ENCODE measurements at places on chromosomes 1 and 21.

- no peak for DNase-seq
Measured at GRCh38 chr1:167197692-167198091, 23.0 kb upstream of the POU2F1 start.

GRCh38 chr1:27689423-27690173 is 17.6 kb upstream of the IFI6 start:
- peak; percentile 44 for DNase-seq

GRCh38 chr1:175134500-175134899 is 58.1 kb downstream of the KIAA0040 start:
- DNase-seq, result no peak

DNA sequence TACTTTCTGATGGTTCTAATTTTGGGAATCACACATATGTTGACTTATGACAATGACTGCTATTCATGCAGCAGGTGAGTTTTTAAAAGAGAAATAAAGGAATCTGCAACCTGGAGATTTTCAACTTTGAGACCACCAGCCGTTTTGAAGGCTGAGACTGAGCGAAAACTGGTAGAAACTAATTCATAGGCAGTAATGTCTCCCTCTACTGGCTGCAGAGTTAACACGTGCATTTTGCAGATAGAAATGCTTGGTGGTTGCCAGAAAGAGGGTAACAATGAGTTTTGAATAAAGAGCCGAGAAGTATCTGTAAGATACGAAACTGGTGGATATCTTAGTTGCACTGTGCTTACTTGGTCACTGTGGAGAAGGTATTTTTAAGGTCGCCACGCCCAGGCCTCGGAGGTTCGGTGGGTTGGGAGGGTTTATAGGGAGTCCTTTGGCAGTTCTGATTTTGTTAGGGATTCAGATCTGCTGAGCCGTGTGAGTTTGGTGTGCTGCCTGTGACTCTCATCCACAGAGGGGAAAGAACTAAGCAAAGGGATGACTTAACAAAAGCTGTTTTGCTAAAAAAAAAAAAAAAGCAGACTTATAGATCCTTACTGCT is 83.0 kb downstream of the RYR2 start:
- peak; percentile 1 for DNase-seq

DNA sequence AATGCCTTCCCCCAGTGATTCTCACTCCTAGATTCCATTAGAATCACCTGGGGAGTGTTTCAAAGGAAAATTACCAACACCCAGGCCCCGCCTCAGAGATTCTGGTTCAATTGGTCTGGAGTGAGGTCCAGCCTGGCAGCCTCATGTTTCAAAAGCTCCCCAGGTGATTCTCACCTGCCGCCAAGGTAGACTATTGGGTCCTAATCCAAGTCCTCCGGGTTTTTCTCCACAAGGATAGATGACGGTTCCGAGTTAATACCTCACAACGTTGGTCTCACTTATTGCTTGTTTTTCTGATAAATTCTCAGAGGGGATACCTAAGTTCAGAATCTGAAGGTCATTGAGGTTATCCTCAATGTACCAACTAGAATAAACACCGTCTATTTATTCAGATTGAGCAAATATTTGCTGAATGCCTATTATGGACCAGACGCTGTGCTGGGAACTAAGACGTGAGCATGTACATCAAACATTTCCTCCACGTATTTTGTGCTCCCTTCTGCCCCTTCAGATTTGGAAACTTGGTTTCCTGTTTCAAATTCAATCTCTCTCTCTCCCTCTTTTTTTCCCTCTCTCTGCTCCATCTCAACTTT is 97.5 kb downstream of the SEC16B start:
- DNase-seq, result no peak

DNA sequence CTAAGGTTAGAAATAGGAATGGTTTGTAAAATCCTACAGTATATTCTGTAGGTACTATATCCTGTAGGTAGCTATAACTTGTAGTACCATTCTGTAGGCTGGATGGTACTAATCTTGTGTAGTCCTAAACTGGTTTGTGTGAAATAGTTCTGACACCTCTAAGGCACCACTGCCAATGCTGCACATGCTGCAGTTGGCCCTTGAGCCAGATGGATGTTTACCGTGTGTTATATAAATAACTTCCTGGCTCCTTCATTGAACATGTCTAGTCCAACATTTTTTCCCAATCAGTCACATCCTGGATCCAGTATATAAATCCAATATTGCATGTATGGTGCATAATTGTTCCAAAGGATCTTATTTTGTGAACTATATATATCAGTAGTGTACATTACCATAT is 89.5 kb upstream of the GNG4 start:
- DNase-seq, result peak; percentile 87

DNA sequence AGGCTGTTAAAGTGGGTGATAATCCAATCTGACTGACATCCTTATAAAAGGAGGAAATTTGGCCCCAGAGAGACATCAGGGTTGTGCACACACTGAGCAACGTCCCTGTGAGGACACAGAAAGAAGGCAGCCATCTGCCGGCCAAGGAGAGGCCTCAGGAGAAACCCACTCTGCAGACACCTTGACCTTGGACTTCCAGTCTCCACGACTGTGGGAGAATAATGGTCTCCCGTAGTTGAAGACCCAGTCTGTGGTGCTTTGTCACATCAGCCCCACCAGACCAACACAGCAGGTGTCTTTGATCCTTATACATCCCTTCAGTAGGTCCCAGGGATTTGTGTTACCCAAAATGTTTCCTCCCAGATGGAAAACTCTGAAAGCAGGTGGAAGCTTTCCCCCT is 4.2 kb upstream of the DNAJC28 start:
- DNase-seq, result no peak

- no peak for DNase-seq
Measured at GRCh38 chr1:200343874-200344273, 66.0 kb downstream of the ZNF281 start.

- no peak for DNase-seq
Measured at GRCh38 chr1:205444931-205445645, 10.8 kb downstream of the BLACAT1 start.

DNA sequence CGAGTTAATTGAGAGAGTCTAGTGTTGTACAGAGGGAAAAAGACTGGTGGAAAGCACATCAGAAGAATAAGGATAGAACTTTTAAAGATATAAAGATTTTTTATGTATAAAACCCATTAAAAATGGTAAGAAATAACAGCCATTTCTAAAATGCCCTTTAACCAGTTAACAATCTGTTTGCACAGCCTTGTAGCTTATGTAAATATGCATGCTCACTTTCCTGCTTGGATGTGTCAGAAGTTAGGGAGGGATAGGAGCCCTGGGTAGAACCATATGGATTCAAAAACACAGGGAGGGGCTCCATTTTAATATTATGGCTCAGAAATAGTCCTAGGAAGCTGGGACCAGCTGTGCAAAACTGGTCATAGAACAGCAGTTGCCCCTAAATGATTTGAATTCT is 4.5 kb upstream of the EDEM3 start:
- no peak for DNase-seq

GRCh38 chr21:45283035-45283610 is 4.6 kb downstream of the POFUT2 start:
- no peak for DNase-seq

DNA sequence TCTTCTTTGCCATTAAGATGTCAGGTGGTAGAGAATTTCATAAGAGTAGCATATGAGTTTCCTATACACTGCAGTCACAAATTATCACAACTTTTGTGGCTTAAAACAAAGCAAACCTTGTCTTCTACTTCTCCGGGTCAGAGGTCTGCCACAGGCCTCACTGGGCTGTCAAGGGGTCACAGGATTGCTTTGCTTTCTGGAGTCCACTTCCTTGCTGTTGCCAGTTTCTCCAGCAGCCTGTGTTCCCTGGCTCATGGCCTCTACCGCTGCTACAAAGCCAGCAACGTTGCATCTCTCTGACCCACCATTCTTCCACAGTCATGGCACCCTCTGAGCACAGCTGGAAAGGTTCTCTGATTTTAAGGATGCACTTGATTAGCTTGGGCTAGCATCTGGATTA is 6.5 kb upstream of the BACE2 start:
- no peak for DNase-seq

- peak; percentile 18 for DNase-seq
Measured at GRCh38 chr1:166174108-166174507, 7.3 kb upstream of the FAM78B start.

GRCh38 chr1:973459-974292 is 7.4 kb downstream of the PLEKHN1 start:
- DNase-seq, result no peak

DNA sequence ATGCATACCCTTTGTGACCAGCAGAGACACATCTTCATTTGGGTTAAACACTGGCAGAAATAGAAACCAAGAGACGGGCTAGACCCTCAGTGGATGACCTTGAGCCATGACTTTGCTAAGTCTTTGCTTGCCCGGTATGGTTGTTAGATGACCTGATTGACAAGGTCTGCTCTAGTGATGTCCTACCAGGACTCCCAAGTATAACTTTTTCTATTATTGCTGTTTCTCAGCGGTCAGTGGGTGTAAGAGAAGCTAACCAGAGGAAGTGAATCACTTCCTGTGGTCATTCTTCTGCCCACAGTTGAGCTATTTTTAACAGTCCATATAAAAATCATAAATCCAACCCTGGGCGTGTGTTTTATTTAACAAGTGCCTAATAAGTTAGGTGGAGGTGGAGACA is 126.2 kb upstream of the ETS2 start:
- DNase-seq, result peak; percentile 73

- DNase-seq, result no peak
Measured at GRCh38 chr1:5597991-5598823, 394.0 kb downstream of the NPHP4 start.

All from fibroblast of skin of back (primary cell).